ENCODE measurements at places on chromosomes 12 and 14.

DNA sequence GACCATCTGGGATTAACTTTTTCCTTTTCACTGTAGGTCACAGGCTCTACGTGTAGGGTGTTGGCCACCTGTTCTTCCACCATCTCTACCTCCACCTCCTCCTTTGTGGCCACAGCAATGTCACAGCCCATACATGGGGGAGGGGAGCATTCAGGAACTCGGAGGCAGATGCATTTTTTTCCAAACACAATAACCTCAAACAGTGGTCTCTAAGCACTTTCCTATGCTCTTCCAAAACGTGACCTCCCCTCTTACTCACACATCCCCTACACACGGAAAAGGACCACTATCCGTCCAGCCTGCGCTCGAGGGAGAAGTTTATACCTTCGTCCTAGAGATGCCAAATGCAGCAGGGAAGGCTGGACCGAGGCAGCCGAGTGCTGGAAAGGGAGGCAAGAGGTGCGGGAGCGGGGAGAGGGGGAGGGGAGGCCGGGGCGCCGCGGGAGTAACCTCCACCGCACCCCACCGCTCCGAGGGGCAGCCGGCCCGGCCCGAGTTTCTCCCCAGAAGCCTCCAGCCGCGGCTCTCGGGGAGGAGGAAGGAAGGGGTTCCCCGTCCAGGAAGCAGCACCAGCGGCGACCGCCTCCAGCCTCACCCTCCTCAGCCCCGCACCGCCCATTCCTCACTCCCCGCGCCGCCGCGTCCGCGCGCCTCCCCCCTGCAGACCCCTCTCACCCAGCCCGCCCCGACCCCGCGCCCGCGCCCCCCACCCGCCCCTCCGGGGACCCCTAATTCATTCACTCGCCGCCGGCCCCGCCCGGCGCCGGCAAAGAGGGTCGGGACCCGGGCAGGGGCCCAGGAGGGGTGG, 594 bp downstream of the KRAS start:
- DNase-seq = peak; percentile 23

DNA sequence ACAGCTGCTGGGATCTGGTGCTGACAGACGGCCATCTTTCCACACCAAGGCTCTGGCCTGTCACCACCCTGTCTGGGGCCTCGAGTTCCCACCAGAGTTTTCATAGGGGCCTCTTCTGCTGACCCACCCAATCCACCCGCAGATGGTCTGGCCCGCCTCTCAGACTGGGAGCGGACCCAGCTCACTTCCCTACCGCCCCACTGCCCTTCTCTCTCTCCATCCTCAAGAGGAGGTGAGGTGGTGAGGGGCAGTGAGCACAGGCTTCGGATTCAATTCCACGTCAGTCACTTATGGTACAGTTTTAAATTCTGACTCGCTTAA, 12.3 kb upstream of the RPS6KL1 start:
- no peak for DNase-seq

- DNase-seq = no peak
Observed at GRCh38 chr12:93676408-93677194, 574 bp upstream of the CRADD start.

GRCh38 chr14:54647378-54647777, 80.5 kb downstream of the SAMD4A start:
- no peak for DNase-seq

Measured in stimulated activated CD8-positive, alpha-beta memory T cell treated with anti-CD3 and anti-CD28 coated beads, Interleukin-4, amount 100 ng/mL, for 4 hours (primary cell).